ENCODE measurements at places on chromosomes 2 and 18. TPM values are rescaled to one million over a fixed set of nuclear protein-coding genes. Genes with fewer than 3 reads are reported as not detected.

- DNase-seq = no peak
Observed at GRCh38 chr2:36450466-36451196, 95.1 kb downstream of the CRIM1 start.

DNA sequence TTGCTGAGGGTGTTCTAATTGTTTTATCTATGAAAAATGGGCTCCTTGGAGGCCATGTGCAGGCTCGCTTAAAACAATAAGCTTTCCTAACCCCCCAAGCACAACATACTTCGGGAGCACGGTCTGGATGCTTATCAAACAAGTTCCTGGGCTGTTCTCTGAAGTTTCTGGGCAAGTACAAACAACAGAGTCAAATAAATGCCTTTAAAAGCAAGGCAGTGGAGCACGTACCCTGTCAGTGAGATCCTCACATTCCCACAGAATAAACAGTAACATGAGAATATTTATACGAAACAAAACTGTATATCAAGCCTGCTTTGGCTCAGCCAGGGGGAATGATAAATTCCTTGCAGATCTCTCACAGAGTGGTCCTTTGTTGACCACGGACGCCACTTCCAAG is 44.8 kb downstream of the FTCDNL1 start:
- DNase-seq = no peak

GRCh38 chr2:178806543-178806942 is 680 bp downstream of the TTN start:
- DNase-seq = no peak

- DNase-seq = no peak
Observed at GRCh38 chr2:238939074-238939473, 91.2 kb downstream of the TWIST2 start.

DNA sequence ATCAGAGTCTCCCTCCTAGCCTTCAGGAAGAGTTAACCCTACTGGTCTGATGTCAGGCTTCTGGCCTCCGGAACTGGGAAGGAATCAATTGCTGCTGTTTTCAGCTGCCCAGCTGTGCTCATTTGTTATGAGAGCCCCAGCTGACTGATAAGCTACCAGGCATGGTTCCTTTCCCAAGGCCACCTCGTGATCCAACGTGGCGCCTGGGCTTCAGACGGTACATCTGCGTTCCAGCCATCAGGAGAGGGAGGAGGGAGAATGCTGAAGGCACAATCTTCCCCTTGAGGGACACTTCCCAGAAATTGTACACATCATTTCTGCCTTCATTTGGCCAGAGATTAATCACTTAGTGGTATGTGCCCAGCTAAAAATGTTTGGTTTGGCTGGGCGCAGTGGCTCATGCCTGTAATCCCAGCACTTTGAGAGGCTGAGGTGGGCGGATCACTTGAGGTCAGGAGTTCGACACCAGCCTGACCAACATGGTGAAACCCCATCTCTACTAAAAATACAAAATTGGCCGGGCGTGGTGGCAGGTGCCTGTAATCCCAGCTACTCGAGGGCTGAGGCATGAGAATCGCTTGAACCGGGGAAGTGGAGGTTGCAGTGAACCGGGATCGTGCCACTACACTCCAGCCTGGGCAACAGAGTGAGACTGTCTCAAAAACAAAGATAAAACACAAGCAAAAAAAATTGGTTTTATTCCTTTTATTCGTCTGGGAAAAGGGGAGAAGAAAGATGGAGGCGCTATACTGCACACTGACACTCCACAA is 10.5 kb upstream of the ARMC9 start:
- no peak for DNase-seq

GRCh38 chr2:108960006-108960405 is 29.0 kb downstream of the EDAR start:
- no peak for DNase-seq

GRCh38 chr18:23929362-23929930 is 85.1 kb upstream of the TTC39C start:
- DNase-seq = no peak

DNA sequence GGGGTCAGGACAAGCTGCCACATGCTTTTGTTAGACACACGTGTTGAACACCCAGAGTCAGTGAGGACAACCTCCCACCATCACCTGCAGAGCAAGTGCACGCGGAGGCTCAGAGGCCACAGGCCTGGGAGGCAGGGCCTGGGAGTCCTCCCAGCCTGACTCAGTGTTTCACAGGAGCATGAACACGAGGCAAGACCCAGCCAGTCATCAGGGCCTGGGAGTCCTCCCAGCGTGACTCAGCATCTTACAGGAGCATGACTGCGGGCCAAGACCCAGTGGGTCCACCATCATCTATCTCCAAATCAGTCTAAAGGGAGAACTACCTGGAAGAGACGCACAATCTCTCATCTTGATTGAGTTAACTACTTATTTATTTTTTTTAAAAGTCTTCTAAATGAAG is 112.6 kb upstream of the PXDN start:
- DNase-seq = no peak

DNA sequence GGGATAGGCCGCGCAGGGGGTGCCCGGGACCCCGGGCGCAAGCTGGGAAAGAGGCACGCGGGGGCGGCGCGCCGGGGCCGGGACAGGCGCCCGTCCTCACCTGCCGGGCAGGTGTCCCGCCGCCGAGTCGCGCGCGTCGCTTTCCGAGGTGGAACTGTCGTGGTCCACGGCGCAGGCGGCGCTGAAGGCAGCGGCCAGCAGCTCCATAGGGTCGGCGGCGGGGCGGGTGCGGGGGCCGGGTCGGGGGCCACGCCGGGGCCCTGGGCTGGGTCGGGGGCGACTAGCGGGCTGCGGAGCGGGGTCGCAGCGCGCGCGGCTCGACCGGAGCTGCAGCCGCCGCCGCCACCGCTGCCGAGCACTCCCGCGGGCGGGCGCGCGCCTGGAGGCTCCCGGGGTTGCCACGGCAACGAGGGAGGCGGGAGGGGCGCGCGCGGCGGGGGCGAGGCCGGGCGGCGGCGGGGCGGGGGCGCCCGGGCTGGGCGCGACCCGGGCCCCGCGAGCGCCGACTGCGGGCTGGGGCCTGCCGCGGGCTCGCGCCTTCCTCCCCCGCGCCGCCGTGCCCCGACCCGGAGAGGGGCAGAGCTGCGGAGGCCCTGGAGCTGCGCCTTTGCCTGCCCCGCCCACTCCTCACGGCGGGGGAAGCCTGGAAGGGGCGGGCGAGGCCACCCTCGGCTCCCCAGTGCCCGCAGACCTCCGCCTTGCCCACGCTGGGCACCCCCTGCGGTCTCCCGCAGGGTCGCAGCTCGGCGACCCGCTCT is 57.9 kb downstream of the SNORC start:
- no peak for DNase-seq

DNA sequence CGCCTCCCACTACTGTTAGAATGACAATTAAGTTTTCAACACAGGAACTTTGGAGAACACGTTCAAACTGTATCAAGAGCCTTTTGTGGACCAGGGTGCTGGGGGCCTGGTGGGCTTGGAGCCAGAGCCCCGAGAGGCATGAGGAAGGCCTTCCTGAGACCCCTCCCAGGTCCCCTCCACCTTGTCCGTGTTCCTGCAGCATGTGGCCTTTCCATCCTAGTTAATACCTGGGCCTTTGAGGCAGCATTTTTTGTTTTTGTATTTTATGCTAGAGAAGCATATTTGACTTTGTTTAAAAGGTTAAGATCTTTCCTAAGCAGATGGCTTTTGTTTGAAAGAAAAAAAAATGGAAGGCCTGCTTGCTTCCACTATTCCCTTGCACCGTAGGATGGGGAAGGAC is 68.0 kb downstream of the INPP4A start:
- no peak for DNase-seq

- no peak for DNase-seq
Observed at GRCh38 chr18:58567453-58568196, 61.3 kb downstream of the ALPK2 start.

- no peak for DNase-seq
Observed at GRCh38 chr2:83017366-83018090, 1441.6 kb downstream of the SUCLG1 start.

- no peak for DNase-seq
Observed at GRCh38 chr2:34401186-34401585, 802.1 kb upstream of the FAM98A start.

GRCh38 chr2:187964746-187965145 is 326.9 kb upstream of the GULP1 start:
- no peak for DNase-seq

- no peak for DNase-seq
Observed at GRCh38 chr18:55265984-55266383, 306.7 kb upstream of the CCDC68 start.

- DNase-seq = no peak
Observed at GRCh38 chr2:52874466-52875106, 893.0 kb upstream of the CHAC2 start.

DNA sequence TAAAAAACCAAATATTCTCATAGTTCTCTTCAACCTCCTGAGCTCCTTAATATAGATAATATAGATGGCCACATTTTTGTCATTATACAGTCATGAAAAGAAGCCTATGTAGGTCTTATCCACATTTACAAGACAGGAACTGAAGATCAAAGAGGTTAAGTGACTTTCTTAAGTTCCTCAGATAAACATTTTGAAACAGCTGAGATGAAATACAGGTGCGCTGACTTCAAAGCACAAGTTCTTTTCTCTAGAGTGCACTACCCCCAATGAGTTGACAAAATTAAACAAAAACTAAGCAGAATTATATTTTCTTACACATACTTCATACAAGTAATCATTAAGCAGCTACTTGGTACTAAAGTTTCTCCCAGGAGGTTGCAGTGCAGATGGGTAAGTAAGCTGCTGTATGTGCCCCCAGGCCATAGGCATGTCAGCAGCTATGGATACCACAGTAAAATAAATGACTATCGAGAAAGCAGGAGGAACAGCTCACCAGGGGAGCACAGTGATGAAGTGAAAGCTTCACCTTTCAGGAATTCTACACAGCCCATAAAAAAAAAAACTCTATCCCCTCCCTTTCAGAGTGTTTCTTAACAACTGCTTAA is 199.8 kb downstream of the DPP10 start:
- no peak for DNase-seq

- DNase-seq = no peak
Observed at GRCh38 chr2:195662138-195662537, 5.1 kb downstream of the SLC39A10 start.

DNA sequence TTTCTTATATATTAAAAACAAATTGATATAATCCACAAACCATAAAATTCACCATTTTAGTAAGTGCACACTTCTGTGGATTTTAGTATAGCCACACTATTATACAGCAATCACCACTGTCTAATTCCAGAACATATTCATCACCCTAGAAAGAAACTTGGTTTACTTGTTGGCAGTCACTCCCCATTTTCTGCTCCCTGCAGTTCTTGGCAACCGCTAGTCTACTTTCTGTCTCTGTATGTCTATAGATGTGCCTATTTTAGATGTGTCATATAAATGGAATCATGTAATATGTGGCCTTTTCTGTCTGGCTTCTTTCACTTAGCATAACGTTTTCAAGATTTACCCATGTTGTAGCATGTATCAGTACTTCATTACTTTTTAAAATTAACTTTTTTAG is 5.7 kb downstream of the CKAP2L start:
- no peak for DNase-seq

DNA sequence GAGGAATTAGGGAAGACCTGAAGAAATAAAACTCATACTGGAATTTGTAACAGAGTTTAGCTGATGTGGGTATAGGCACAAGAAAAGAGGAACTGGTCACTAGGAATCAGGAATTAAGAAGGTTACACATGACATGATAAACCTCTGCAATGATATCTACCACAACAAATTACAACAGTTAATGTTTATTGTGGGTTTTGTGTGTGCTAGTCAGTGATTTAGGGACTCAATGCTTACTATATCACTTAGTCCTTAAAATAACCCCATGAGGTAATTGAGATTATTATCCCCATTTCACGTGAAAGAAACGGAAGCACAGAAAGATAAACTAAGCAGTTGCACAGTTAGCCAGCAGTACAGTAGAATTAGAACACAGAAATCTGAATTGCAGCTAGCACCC is 415.8 kb upstream of the ZEB2 start:
- no peak for DNase-seq

DNA sequence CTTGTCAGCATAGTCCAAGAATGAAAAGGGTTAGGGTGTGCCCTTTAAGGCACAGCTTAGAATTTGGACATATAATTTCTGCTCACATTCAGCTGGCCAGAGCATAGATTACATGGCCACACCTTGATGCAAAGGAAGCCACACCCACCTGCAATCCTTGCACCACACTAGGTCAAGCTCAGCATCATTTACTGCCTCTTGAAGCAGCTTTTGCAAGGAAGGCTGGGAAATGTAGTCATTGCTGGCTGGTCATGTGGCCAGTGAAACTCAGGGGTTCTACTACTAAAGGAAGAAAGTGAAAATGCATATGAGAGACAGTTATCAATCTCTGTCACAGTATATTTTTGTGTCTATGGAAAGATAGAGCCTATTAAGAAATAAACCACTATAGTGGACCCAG is 159.3 kb downstream of the GFPT1 start:
- DNase-seq = no peak

CROCC2 gene
- not detected for total RNA-seq

HJURP gene
- total RNA-seq = 37.9 TPM

EN1 gene
- not detected for total RNA-seq

GALNT14 gene
- total RNA-seq = 0.74 TPM

KIAA2012 gene
- total RNA-seq = not detected

ELOA2 gene
- total RNA-seq = not detected

SDC1 gene
- total RNA-seq = 0.27 TPM

LRRC30 gene
- total RNA-seq = not detected

SLC14A1 gene
- 3.6 TPM for total RNA-seq

Measured in CD8-positive, alpha-beta memory T cell (primary cell).